ENCODE measurements at places on chromosomes 1 and 21.
A peak's percentile ranks its signal among the peaks of the same experiment; 100 is the strongest.

- DNase-seq, result no peak
Measured at GRCh38 chr1:182671750-182672486, 12.5 kb downstream of the RGS8 start.

GRCh38 chr21:26351661-26352060 is 181.1 kb upstream of the APP start:
- DNase-seq, result no peak

- no peak for DNase-seq
Measured at GRCh38 chr1:98277118-98277517, 356.3 kb upstream of the DPYD start.

GRCh38 chr1:191140038-191140437 is 662.4 kb upstream of the BRINP3 start:
- DNase-seq, result no peak

- DNase-seq, result no peak
Measured at GRCh38 chr1:82177192-82177591, 376.5 kb downstream of the ADGRL2 start.

- DNase-seq, result no peak
Measured at GRCh38 chr1:55320891-55321290, 105.7 kb upstream of the USP24 start.

- no peak for DNase-seq
Measured at GRCh38 chr1:44688760-44689446, 14.4 kb downstream of the ARMH1 start.

DNA sequence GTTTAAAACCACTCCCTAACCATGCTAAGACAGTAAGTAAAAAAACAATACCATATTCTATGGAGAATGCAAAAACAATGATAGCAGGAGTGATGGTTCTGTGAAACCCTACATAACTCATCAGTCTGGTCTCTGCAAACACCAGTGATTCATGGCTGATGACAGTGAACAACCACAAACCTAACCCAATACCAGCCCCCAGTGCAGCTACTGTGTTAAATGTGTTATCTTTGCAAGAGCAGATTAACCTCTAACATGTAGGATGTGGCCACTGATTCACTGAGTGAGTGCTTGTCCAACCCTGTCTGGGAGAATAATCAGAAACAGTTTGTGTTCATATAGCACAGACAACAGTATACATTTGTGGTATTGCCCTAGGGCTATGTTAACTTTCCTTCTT is 100.2 kb upstream of the COG2 start:
- no peak for DNase-seq

- DNase-seq, result no peak
Measured at GRCh38 chr1:89635825-89636815, 3.2 kb downstream of the LRRC8C start.

DNA sequence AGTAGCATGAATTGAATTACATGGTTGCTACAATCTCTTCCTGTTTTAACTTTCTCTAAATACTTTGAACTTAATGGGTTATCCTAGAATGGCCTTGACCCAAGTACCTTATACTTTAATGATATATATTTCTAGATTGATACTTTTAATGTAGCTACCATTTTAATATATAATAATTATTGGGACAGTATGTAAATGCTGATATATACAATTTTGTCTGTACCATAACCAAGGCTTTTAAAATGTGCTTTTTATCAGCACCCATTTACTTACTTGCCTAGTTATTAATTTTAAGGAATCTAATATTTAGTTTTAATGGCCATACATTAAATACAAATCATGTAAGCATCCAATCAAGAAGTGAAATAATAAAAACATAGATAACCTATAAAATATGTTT is 13.4 kb downstream of the HIPK1 start:
- DNase-seq, result no peak

DNA sequence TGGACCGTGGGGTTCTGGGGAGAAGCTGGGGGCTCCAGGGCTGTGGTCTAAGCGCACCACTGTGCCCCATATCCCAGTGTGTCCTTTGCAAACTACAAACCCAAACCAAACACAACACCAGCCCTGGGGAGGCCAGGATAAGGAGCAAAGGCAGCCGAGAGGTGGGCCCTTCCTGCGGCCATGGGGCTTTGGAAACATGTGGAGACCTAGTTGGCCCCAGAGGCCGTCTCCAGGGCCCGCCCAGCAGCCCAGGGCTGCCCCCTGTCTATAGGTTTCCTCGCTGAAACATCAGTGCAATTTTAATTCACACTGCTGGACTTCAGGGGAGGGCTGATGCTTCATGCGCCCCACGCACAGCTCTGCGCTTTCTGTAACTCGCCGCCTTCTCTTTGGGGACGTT is 61.3 kb downstream of the PRDM16 start:
- DNase-seq, result no peak

DNA sequence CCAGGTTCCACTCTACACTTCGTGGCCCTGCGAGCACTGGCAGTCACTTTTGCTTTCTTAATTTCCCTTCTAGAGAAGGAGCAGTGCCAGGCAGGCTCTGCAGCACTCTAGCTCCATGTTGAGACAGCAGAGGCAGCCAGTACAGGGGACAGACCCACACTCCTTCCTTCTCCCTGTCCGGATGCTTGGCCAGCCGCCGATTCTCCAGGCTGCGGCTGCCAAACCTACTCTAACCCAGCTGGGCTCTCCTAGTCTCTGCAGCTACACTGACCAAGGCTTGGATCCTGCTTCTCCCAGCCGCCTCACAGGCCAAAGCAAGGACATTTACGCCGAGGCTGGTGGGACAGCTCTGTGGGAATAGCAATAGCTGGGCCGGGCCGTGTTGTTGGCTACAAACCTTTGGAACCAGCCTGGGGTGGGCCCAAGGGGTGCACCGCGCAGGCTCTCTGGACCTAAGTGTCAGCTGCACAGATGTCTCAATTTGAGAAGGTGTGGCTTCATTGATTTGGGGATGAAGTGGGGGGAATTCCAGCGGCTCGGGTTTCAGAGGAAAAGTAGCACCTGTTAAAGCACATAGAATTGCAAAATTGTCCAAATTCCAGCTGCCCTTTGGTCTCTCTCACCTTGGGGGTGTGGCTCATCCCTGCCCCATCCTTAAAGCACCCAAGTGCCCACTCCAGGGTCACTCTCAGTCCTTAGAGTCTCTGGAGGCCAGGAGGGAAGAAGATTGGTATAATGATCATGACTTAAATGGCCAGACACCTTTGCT is 3.2 kb downstream of the BARHL2 start:
- no peak for DNase-seq

- DNase-seq, result no peak
Measured at GRCh38 chr1:183161391-183161790, 24.7 kb upstream of the LAMC2 start.

- DNase-seq, result peak; percentile 36
Measured at GRCh38 chr1:227728059-227728891, 6.8 kb downstream of the JMJD4 start.

GRCh38 chr21:29538115-29538514 is 239.4 kb downstream of the BACH1 start:
- DNase-seq, result no peak

GRCh38 chr1:149848340-149849110 is 50.8 kb upstream of the BOLA1 start:
- no peak for DNase-seq

GRCh38 chr1:194043984-194044755 is 857.8 kb upstream of the B3GALT2 start:
- DNase-seq, result no peak

- no peak for DNase-seq
Measured at GRCh38 chr1:182173808-182174512, 112.4 kb upstream of the ZNF648 start.

- DNase-seq, result no peak
Measured at GRCh38 chr1:100100202-100100601, 32.5 kb downstream of the SASS6 start.

DNA sequence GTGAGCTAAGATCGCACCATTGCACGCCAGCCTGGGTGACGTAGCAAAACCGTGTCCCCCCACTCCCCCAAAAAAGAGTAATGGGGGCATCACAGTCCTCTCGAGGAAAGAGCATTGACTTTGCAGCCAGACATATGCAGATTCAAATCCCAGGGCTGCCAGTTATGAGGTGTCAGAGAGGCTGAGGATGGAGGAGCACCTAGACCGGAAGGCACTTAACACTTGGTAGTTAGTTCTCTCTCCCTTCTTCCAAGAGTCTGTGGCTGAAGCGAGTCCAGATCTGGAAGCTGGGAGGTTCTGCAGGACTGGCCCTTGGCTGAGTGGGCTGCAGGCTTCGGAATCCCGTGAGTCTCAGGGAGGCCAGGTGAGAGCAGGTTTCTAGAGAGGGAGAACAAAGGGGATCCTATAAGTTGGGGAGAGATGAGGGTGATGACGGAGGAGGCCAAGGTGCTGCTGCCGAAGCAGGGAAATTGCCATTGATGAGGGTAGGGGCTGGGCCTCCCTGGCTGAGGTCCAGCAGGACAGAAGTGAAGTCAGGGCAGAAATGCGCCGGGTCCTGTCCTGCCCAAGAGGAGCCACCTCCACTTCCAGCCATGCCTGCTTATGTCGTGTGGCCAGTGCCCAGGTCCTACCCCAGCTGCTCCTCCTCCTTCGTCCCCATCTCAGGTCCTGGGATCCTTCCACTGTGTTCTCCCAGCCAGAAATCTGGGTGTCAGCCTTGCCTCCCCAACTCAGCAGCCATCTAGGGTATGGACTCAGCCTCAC is 13.3 kb upstream of the SPOCD1 start:
- DNase-seq, result no peak

- DNase-seq, result no peak
Measured at GRCh38 chr1:233971753-233972152, 67.3 kb downstream of the SLC35F3 start.

DNA sequence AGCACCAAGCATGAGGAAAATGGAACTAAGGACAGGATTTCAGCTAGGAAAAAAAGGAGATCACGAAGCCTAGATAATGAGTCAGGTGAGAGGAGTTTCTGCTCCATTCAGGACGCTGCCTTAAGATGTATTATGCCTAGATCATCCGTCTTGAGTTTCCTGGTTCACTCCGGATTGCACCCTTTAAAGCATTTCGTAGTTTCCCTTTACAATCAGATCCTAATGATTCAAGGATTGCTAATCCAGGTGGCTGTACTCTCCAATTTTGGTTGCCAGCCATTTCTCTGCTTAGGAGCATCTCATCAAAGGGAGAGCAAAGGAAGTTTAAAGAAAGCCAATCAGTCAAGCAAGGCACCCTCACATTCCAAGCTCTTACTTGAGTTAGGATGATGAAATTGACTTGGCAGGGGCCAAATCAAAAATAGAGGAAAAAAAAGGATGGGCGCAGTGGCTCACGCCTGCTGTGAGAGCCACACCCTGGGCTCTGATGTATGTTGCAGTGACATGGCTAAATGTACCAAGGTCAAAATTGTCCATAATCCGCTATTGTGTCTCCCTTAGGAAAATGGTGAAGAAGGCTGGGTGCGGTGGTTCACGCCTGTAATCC is 156.9 kb upstream of the SOD1 start:
- no peak for DNase-seq

- DNase-seq, result no peak
Measured at GRCh38 chr1:202176949-202177927, 16.4 kb upstream of the LGR6 start.

- no peak for DNase-seq
Measured at GRCh38 chr1:150753416-150753815, 12.2 kb downstream of the CTSS start.

DNA sequence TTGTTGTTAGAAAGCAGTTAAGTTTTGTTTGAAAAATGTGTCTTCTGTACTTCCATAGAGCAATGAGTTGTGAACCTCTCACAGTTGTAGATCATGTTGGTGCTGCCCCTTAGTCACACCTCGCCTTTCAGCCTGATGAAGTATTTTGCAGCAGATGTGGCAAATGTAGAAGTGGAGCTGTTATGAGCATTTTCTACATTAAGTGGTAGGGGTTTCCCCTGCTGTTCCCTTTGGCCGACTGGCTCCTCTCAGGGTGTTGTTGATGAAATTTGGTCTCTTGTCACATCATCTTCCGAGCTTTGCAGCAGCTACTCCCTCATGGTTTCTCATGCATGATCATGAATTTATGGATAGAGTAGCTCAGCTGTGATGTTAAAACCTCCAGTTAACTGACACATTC is 33.6 kb upstream of the DENND1B start:
- DNase-seq, result no peak

DNA sequence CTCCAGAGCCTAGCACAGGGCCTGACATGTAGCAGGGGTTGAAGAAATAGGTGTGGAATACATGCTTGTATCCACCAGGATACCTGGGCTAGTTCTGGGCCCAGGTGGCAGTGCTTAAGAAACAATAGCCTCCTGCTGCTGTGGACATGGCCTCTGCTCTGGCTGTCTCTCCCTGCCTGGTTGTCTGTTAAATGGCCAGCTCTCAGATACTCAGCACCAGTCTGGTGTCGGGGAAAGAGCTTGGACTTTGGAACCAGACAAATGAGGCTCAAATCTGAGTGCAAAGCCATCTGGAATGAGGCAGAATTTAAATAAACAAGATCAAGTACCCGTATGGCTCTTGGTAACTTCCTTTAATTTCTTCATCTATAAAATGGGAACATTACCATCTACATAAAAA is 31.5 kb downstream of the SESN2 start:
- DNase-seq, result no peak

DNA sequence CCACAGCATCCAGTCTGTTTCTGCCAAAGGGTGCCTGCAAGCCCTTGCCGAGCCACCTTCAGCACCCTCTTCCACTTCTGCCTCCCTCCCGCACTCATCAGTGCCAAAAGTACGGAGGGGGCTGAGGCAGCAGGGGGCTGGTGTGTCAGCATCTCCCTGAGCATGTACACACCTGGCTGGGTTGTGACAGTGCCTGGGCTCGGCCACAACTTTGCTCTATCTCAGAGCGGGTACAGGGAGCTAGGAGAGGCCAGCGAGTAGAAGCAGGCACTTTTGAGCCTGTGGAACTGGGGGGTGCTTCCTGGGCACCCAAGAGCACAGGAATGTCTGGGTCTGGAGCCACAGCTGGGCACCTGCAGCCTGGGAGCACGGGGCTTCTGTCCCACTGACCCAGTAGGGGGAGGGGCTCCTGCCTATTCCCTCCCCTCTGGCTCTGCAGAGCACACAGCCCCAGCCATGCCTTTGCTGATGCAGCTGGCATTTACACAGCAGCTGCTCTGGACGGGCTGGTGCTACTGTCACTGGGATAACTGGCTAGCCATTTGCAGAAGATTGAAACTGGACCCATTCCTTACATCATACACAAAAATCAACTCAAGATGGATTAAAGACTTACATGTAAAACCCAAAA is 319.8 kb upstream of the RRP15 start:
- no peak for DNase-seq

- peak; percentile 24 for DNase-seq
Measured at GRCh38 chr1:45512641-45513054, 9.0 kb downstream of the PRDX1 start.

GRCh38 chr1:203169770-203170520 is 5.7 kb downstream of the MYBPH start:
- no peak for DNase-seq

GRCh38 chr1:53754484-53755312 is 15.7 kb upstream of the GLIS1 start:
- DNase-seq, result no peak

DNA sequence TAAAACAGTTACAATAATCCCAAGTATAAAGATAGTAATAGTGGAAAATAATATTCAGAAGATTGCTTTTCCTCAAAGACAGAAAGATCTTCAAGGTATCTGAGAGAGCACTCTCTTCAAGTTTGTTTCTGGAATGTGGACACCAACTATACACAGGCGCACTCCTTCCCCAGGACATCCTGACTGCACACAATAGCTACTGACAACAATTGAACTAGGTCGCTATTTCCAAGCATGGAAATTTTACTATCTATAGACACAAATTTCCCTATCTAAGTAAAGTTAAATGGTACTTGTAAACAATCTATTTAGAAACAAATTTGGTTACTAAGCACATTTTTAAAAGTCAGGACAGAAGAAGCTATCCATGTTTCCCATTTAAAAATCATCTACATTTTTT is 19.1 kb downstream of the ARHGAP29 start:
- no peak for DNase-seq

Measured in activated CD4-positive, CD25-positive, alpha-beta regulatory T cell (primary cell).